Inflammatory macrophage treated with lipopolysaccharide for 4 hours (primary cell): ENCODE measurements at places on chromosomes 3 and 15.

GRCh38 chr3:39879581-39879980 is 70.2 kb downstream of the MYRIP start:
- DNase-seq: no peak

DNA sequence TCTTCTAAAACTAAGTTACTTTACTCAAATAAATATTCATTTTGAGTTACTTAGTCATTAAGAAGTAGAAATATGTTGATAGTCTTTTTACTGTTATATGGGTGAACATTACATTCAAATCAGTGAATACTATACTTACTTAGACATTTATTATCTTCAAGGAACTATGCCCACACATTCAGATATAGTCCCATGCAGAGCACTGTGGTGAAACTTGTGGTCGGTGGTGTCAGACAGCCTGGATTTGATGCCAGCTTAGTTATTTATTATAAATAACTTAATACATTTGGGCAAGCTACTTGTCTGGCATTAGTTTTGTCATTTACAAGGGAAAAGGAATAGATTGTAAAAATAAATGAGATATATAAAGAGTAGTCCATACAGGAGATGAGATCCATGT is 149.5 kb downstream of the RAP2B start:
- peak; percentile 49 for DNase-seq

GRCh38 chr15:62953496-62954045 is 89.0 kb upstream of the TPM1 start:
- no peak for DNase-seq

DNA sequence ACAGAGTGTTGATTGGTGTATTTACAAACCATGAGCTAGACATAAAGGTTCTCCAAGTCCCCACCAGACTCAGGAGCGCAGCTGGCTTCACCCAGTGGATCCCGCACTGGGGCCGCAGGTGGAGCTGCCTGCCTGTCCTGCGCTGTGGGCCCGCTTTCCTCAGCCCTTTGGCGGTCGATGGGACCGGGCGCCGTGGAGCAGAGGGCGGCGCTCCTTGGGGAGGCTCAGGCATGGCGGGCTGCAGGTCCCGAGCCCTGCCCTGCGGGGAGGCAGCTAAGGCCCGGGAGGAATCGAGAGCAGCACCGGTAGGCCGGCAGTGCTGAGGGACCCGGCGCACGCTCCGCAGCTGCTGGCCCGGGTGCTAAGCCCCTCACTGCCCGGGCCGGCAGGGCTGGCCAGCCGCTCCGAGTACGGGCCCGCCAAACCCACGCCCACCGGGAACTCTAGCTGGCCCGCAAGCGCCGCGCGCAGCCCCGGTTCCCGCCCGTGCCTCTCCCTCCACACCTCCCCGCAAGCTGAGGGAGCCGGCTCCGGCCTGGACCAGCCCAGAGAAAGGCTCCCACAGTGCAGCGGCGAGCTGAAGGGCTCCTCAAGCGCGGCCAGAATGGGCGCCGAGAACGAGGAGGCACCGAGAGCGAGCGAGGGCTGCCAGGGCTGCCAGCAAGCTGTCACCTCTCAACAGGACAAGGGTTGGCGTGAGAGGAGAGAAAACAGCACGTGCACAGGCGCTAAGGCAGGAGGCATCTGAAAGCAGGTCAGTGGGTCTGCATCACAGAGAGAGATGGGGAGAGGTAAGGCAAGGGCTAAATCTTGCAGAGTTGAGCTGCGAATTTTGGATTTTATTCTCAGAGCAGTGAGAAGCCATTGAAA is 5.9 kb upstream of the EPB42 start:
- no peak for DNase-seq

DNA sequence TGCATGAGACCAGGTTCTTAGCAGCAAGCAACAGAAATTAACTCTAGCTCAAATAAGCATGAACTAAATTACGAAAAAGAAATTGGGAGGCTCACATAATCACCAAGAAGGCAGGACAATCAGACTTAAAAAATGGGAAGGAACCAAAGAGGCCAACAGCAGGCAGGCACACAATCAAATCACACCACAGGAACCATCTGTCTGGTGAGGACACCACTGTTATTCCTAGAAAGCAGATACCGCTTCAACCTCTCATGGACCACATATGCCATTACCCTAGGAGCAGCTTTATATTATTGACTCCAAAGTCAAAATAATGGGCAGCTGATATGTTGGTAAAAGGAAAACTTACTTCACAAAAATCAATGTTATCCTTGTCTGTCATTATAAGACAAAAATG is 51.6 kb downstream of the SUCLG2 start:
- DNase-seq: no peak

DNA sequence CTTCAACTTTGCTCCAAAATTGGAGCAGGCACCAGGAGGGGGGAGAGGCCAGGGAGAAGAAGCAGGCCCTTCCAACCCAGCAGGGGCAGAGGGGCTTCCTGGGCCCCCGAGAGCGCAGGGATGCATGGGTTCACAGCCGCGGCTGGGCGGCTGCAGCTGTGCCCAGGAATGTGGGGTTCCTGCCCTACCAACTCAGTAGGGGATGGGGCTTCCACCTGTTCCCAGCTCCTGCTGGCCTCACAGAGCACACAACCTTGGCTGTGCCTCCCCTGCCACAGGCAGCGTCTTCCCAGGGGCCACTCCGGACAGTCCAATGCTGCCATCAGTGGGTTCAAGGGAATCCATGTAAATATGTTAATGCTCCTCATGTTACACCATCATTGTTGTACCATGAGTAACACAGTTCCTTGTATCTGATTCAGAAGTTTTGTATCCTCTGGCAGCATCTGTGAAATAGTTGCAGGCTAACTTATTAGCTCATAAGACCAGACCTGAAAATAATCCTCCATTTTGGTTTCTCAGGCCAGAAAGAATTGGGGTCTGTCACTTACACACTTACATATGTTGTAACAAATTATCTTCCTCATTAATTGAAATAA is 12.1 kb upstream of the SIAH2 start:
- no peak for DNase-seq

DNA sequence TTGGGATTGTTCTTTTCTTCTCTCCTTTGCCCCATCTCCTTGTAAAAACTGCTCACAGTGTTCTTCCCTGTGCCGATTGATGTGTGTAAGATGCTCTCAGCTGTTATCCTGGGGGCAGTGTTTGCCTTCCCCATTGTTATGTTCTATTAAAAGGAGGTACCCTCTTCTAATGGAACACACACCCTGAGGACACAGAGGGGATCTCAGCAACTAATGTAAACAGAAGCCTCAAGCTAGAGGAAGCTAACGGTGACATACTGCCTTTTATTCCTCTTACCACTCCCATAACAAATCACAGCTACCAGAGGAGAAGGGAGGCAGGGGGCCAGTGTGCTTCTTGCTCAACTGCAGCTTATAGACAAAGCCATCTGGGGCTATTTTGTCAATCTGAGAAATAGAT is 2.2 kb downstream of the TAGLN3 start:
- DNase-seq: no peak

GRCh38 chr3:70561796-70562195 is 249.4 kb upstream of the MDFIC2 start:
- no peak for DNase-seq

DNA sequence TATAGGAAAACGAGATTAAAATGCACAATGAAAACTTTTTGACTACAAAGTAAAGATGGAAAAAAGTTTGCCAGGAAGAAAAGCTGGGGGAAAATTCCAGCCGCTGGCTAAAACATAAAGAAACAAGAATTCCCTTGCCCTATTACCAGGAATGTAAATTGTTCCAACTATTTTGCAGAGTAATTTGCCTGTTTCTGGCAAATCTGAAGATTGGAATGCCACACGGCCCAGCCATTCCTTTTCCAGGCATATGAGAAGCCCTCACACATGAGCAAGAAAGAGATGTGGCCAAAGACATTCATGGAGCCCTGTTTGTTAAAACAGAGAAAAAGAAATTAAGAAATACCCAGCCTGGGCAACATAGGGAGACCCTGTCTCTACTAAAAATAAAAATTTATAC is 8.4 kb upstream of the GATA2 start:
- DNase-seq: no peak

DNA sequence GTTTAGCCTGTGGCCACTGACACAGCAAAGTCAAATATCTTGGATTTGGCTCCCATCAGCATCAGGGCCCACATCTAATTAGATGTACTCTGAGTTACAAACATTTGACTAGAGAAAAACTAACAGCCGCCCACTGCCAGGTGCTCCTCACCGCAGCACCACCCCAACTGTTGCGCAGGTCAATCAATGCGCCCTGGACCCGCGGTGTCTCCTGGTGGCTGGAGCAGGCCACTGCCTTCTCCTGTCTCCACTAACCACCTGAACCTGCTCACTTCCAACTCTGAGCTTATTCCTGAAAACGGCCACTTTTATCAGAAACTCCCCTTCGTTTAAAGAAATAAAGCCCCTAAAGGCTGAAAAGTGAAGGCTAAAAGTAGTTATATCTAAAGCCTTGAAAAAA is 4.3 kb downstream of the RIOX2 start:
- DNase-seq: no peak

DNA sequence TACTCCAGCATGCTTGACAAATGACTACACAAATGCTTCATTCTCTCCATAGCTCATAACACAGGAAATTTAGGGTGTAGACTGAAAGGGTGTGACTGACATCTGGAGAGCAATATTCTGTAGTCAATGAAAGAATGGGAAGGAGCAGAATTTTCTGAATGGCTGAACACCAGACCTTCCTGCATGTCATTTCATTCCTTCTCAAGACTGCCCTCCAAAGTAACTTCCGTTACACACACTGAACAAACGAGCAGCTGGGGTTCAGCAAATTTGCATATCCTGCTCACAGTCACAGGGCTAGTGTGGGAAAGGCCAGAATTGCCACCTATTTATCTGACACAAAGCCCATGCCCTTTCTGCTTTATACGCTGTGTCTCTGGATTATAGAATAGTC is 325.0 kb upstream of the CFAP20DC start:
- peak; percentile 87 for DNase-seq

GRCh38 chr3:185754920-185755319 is 69.9 kb downstream of the IGF2BP2 start:
- no peak for DNase-seq

DNA sequence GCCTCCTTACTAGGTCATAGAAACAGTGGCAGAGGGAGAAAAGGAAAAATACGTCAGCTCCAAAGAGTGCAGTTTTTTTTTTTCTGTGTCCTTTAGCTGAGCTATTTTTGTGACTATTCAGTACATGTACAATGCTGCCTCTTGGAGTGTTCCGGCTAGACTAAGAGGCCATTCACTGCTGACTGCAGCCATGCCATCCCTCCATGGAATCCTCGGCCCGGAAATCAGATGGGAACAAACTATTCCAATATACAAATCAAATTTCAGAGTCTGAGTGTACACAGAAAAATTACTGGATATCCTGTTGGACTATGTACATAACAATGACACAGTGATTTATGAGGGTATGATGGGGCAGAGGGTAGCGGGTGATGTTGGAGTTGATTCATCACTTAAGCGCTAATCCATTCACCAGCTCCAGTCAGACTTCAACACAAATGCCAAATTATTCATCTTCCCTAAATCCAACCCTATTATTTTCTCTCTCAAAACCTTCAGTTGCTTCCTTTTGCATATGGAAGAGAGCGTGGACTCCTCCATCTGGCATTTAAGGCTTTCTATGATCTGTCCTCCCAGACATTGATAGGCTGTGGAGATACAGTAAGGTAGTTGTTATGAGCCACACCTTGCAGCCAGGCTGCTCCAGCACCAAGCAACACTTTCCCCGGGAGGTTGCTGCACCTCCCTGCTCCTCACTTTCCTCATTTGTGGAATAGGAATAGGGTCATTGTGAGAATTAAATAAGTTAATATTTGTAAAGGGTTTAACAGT is 109.1 kb downstream of the LPP start:
- no peak for DNase-seq

- DNase-seq: no peak
Observed at GRCh38 chr15:101406036-101406435, 83.5 kb downstream of the PCSK6 start.

GRCh38 chr15:27081676-27082418 is 110.9 kb downstream of the GABRG3 start:
- no peak for DNase-seq

GRCh38 chr15:98070137-98070536 is 109.6 kb downstream of the ARRDC4 start:
- no peak for DNase-seq

DNA sequence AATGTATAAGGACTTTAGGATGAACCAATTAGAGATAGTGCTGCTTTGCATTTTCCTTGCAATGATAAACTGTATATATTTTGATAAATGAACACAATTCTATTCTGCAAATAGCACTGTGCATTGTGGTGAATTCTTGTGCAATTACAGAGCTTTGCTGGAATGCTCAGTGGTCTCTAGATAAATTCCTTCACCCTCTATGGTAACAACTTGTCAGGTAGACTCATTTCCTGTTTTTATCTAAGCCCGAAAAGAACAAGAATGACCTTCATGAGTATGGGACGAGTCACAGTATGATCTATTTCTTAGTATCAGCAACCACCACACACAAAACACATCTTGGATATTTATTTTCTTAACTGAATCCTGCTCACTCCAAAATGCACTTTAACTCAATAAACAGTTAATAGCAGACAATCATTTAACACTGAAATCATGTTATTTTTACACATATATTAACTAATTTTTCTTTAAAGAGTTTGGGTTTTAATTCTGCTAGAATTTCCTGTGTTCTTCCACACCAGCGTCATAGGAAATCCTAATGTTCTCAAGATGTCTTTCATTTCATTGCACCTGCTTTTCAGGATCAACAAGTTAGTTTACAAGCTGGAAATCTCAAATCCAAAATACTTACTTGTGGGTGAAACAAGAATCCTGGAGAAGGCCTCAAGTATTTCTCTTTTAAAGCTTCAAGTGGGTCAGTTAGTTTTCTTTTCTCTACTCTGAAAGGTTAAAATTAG is 551.2 kb downstream of the MECOM start:
- DNase-seq: no peak

- DNase-seq: no peak
Observed at GRCh38 chr3:147483578-147483977, 74.4 kb downstream of the ZIC1 start.

GRCh38 chr3:177824190-177824786 is 627.0 kb upstream of the TBL1XR1 start:
- no peak for DNase-seq

DNA sequence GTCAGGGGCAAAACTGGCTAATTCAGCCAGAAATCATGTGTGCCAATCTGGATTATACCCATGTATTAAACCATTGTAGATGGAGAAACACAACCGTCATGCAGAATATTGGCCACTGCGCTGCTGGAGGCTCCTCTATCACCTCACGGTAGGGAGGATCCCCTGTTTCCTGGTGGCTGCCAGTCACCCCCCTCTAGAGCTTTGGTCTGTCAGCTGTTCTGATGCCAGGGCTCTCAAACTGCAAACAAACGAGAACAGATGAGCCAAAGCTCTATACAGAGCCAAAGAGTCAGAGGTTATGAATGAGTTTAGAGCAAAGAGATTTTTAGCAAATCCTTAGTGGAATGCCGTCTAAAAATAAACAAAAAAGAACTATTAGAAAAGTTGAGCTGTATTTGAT is 62.5 kb downstream of the IL20RB start:
- DNase-seq: no peak
